LoVo (cell line): ENCODE measurements at places on chromosomes 7 and 10.

DNA sequence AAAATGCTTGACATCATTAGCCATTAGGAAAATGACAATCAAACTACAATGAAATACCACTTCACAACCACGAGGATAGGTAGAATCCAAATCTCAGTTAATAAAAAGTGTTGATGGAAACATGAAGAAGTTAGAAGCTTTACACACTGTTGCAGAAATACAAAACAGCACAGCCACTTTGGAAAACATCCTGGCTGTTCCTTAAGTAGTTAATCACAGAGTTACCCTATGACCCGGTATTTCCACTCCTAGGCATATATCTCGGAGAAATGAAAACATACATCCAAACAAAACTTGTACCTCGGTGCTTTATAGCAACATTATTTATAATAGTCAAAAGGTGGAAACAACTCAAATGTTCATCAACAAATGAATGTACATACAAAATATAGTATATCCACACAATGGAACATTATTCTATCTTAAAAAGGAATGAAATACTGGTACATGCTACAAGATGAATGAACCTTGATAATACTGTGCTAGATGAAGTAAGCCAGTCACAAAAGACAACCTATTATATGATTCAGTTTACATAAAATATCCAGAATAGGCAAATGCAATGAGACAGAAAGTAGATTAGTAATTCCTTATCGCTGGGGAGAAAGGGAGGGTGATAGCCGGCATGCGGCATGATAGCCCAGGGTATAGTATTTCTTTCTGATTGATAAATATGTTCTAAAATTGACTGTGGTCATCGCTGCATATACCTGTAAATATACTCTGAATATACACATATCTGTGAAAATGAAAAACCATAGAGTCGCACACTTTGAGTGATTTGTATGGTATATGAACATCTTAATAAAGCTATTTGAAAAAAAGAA lies 1.9 kb downstream of the VWDE start:
- DNase-seq: no peak

DNA sequence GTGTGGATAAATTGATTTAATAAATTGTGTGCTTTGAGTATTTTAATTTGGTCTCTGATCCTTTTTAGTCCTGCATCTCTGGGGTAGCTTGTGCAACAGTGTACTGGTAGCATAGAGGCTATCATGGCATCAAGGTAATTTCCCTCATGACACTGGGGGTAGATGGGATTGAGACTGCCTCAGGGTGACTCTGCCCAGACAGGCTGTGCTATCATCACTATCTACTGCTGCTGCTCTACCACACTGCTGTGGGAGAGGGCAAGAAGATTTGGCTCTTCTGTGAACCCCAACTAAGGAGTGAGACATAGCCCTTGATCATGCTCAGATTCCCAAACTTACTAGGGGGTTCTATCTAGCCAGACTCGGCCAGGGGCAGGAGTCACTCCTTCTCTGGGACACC lies 43.6 kb upstream of the JAZF1 start:
- no peak for DNase-seq

DNA sequence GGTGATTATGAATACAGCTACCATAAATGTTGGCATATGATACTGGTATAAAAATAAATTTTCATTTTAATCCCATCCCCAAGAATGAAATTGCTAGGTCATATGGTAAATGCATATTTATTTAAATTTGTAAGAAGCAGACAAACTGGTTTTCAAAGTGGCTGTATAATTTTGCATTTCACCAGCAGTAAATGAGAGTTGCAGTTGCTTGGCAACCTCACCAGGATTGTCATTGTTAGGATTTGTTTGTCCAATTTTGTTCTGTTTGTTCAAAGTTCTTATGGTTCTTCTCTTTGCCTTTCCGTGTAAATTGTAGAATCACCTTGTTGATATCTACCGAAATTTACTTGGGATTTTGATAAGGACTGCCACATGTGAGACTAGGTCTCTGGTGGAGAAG lies 237.4 kb downstream of the OTUD1 start:
- no peak for DNase-seq

DNA sequence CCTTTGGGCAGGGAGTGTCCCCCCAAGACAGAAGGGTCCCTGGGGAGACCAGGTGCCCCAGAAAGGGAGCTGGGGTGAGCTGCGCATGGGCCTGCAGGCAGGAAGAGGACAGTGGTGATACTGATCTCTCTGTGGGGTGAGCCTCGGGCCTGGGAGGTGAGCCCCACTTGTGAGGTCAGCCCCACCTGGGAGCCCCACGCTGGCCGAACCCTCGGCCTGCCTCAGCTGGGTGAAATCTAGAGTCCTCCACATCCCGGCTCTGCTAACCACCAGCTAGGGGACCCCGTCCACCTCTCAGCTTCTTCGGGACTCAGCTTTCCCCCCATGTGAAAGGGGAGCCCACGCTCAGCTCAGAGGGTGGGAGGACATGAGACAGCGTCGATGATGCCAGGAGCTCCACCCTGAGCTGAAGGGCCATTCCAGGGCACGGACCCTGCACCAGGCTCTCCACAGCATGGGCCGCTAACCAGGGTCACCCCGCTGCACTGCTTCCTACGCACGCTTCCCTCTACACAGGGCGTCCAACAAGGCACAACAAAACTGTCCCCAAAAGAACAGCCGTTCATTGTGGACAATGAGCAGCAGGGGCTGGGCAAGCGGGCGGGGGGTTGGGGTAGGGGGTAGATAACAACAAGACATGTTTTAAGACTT lies 48.7 kb downstream of the CAMK2B start:
- no peak for DNase-seq

GRCh38 chr10:28331066-28331465 lies 28.2 kb upstream of the MPP7 start:
- no peak for DNase-seq
